ENCODE measurements at places on chromosomes 6 and 20.

DNA sequence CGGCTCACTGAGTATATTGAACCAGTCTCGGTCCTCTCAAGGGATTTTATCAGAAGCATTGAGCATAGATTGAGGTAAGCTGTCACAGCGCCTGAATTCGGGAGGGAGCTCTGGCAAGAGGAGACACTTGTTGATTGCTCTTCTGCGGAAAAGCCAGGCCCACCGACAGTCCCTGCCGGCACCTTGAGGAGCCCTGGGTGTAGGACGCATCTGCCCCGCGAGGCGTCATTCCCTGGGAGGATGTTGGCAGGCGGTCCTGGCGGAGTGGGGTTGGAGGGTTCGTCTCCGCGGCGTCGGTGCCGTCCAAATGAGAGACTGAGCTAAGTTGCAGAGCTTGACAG lies 843 bp downstream of the FBXO9 start:
- peak; percentile 34 for DNase-seq

GRCh38 chr6:167079853-167080297 lies 43.0 kb upstream of the CCR6 start:
- no peak for DNase-seq

GRCh38 chr6:7914311-7914710 lies 3.7 kb upstream of the TXNDC5 start:
- no peak for DNase-seq

- no peak for DNase-seq
Observed at GRCh38 chr20:37733416-37733815, 39.6 kb downstream of the CTNNBL1 start.

- DNase-seq = no peak
Observed at GRCh38 chr6:126614642-126615504, 275.0 kb downstream of the CENPW start.

GRCh38 chr6:141484711-141485110 lies 648.0 kb upstream of the GJE1 start:
- DNase-seq = no peak

- no peak for DNase-seq
Observed at GRCh38 chr6:105902401-105903031, 183.6 kb upstream of the PRDM1 start.

- DNase-seq = no peak
Observed at GRCh38 chr20:23140991-23141390, 54.9 kb upstream of the CD93 start.

DNA sequence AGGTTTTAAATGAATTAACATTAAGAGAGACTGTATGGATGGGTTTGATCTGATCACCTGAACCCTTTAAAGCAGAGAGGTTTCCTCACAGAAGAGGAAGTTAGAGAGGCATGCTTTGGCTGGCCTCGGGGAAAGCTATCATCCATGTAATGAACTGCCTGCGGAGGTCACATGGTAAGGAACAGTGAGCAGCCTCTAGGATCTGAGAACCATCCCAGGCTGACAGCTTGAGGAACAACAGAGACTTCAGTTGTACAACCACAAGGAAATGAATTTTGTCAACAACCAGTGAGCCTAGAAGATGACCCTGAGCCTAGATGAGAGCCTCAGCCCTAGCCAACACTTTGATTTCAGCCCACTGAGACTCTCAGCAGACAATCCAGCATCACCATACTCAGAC lies 2.9 kb upstream of the COL21A1 start:
- no peak for DNase-seq

- DNase-seq = no peak
Observed at GRCh38 chr20:13349235-13349604, 128.1 kb downstream of the ISM1 start.

DNA sequence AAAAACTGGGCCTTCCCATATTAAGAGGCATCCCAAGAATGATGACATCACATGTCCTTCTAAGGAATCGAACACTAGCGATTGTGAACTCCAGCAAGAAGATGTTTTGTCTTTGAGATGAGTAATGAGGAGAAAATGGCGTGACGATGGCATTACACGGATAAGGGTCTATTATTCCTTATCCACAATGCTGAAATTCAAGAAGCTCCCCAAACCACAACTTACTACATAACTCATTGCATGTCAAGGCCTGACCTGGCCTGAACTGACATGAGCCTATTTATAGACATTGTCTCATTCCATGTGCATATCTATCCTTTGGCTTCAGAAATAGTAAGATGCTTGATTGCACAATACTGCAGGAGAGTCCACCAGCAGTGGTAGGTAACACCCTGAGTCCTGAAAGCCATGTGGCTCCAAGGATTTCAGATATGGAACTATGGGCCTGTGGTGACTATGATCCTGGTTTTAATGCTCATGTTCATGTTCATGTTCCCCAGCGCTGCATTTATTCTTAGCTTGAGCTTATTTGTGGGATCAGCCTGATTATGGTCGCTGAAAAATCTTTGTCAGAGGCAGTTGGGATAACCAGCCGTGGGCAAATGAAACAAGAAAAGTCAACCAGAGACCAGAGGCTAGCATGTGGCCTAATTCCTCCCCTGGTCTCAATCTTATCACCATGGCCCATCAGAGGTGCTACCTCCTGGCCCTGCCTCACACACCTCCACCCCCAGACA lies 183.2 kb upstream of the JARID2 start:
- no peak for DNase-seq

- no peak for DNase-seq
Observed at GRCh38 chr6:7590918-7591302, 912 bp downstream of the SNRNP48 start.

DNA sequence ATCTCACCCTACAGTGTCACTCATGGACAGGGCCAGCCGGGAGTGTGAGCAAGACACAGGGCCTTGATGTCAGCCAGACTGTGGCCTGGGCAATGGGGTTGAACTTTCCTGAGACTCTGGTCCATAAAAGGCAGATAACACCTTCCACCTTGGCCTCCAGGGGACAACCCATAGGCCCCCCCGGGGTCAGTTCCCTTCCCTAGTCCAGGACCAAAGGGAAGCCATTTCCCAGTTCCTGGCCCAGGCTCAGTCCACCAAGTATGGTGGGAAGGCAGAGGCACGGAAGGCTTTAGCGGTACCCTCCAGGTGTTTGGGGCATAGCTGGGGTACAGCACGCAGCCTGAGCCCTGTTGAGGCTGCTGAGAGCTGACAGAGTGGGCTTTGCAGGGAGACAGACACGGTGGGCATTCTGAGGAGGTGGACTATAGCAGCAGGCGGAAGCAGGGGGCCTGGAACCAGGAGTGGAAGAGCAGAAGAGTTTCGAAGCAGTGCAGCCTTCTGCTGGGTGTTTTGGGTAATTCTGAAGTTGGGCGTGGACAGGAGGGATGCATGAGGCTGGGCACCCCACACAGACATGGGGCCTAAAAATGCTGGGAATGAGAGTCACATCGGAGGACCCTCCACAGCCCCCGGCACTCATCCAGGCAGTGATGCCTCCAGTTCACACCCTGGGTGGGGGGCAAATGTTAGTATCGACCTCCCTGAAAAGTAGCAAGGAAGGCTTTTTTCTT lies 43.9 kb upstream of the CD93 start:
- DNase-seq = no peak

DNA sequence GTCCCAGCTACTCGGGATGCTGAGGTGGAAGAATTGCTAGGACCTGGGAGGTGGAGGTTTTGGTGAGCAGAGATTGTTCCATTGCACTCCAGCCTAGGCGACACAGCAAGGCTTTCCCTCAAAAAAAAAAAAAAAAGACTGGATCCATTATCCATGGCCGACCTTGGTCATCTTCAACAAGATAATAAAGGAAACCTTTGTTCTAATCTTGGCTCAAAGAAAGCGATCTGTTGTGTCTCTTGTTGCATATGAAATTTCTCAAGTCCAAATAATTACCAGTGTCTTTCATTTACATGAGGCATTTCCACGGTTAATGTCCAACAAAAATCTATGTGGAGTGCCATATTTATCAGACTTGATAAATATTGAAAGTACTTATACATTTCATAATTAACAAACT lies 23.7 kb upstream of the KIF16B start:
- no peak for DNase-seq

DNA sequence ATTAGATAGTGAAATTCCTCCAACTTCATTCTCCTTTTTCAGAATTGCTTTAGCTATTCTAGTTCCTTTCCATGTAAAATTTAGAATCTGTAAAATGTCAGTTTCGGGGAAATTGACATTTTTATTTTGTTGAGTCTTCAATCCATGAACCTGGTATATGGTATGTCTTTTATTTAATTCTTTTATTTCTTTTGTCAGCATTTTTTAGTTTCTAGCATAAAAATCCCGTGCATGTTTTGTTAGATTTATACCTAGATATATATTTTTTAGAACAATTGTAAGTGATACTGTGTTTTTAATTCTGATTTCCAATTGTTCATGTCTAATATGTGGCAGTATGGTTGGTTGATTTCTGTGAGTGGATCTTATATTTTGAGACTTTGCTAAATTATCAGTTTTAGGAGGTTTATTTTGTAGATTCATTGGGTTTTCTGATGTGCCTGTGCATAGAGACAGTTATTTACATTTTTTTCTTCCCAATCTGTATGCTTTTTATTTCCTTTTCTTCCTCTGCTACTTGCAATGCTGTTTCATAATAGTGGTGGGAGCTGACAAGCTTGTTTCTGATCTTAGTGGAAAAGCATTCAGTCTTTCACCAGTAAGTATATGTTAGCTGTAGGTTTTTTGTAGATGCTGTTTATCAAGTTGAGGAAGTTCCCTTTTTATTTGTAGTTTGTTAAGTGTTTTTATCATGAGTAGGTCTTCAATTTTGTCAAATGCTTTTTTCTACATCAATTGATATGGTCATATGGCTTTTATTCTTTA lies 13.7 kb downstream of the TAB2 start:
- no peak for DNase-seq

- DNase-seq = no peak
Observed at GRCh38 chr20:36861625-36861874, 14.4 kb upstream of the TLDC2 start.

- DNase-seq = no peak
Observed at GRCh38 chr6:48092550-48093217, 18.3 kb downstream of the PTCHD4 start.

DNA sequence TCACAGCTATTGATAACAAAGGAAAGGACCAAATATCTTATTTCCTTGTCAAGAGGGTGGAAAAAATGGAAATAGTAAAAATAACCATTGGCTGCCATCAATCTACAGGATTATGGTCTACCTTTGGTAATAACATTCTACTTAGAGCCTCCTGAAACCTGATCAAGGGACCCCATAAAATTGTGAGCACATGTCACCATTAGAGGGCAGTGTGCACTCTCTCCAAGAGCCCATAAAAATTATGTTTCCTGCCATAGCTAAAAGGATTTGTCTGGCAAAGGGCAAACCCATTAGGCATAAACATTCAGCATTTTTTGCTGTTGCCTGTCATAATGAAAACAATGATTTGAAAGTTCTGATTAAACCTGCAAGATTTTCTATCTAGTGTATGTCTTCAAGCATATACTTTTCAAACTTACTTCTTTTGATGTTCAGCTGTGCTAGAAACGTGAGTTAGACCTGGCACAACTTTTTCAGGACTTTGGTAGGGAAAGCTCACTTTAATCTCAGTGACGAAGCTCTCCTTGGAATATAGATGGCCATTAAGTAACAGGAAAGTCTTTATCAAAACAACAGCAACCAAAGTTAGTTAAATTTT lies 120.7 kb upstream of the ZFP64 start:
- peak; percentile 79 for DNase-seq

DNA sequence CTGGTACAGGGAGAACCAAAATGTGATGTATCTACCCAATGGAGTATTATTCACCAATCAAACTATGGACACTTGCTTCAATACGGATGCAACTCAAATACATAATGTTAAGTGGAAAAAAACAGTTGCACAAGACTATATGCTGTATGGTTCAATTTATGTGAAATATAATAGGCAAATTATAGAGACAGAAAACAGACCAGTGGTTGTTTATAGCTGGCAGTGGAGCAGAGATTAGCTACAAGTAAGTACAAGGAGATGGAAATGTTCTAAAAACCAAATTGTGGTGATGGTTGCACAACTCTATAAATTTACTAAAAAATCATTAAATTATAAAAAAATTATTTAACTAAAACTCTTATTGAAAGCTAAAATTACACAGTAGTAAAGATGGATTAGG lies 113.2 kb downstream of the PRDM1 start:
- DNase-seq = no peak

DNA sequence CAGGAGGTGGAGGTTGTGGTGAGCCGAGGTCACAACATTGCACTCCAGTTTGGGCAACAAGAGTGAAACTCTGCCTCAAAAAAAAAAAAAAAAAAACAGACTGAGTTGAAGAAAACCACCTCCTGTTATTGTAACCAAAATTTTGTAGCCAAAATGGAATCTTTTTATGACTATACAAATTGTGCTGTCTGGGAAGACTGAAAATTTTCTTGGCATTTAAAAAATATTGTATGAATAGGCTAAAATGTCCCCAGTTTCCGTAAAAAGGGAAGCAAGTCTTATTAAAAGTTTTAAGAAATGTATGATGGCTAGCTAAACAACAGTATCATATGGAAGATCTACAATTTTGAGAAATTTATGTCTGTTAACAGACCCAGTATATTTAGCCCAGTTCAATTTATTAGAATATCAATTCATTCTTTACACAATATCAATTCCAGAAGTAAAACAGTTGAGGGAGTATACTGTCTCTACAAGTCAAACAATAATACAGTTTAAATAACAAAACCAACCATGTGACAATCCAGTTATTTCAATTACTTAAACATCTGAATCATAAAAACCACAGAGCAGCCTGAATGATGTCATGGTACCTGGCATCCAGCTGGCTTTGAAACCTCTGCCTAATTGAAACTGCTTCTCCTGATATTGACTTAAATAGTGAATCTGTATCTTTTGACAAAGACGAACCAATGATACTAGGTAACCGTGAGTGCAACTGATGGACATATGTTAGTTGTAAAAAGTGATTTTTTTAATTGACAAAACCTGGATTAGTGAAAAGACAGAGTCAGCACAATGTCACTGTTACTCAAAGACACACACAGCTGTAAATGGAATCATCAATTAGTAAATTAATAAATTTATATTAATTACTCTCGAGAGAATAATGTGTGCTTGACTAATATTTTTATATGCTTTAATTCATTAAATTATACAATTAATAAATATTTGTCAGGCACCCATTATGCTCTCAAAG lies 166.6 kb upstream of the MARCKS start:
- peak; percentile 26 for DNase-seq

DNA sequence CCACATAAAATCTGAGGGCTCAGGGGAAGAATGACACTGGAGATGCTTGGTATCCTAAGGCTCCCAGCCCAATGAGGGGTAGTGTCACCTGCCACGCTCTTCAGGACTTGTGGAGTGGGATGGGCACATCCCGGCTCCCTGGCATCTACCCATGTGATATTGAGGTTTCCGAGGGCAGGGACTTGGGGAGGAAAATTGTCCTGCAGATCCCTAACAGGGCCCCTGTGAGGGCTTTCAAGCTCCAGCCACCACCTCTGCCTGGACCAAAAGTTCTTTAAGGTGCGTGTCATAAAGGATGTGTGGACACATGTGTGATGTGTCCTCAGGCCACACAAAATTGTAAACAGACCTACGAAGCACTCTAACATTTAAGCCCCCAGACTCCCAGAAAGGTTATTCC lies 2.5 kb downstream of the SCML4 start:
- no peak for DNase-seq

GRCh38 chr6:130906736-130907381 lies 79.7 kb downstream of the SMLR1 start:
- DNase-seq = no peak

- no peak for DNase-seq
Observed at GRCh38 chr6:169847141-169847674, 95.8 kb downstream of the ERMARD start.
